Foreskin melanocyte (primary cell): ENCODE measurements at places on chromosomes 12 and 14.

DNA sequence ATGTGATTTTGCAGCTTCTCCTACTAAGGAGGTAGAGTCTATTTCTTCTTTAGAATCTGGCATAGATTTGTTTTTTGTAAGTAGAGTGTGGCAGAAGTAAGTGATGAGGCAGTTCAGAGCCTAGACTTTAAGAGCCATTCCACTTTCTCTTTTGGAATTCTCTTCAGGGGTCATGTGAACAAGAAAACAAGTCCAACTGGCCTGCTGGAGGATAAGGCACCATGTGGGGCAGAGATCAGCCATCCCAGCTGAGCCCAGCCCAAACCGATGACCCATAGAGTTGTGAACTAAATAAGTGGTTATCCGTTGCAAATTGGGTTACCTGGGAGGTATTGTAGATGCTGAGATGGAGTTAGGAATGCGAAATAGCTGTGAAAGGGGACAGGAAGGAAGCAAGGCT, 60.3 kb upstream of the TBPL2 start:
- no peak for DNase-seq

GRCh38 chr14:96711559-96712267, 85.5 kb upstream of the VRK1 start:
- DNase-seq: no peak

DNA sequence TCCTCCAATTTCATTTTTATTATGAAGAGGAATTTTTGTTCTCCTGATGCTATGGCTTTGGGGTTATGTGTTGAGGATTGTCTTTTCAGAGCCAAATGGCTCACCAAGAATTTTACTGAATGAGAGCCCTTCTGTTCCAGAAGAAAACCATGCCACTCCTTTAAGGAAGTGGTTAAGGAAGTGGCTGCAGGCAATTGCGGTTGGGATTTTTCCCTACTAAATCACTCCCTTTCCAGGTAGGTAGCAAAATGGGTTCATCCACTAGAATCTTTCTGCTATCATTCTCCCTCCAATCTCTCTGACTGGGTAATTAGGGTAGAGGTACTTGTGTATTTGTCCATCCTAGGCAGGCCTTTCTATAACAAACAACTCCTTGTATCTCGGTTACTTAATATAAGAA, 163.1 kb downstream of the TTC8 start:
- DNase-seq: peak; percentile 57

DNA sequence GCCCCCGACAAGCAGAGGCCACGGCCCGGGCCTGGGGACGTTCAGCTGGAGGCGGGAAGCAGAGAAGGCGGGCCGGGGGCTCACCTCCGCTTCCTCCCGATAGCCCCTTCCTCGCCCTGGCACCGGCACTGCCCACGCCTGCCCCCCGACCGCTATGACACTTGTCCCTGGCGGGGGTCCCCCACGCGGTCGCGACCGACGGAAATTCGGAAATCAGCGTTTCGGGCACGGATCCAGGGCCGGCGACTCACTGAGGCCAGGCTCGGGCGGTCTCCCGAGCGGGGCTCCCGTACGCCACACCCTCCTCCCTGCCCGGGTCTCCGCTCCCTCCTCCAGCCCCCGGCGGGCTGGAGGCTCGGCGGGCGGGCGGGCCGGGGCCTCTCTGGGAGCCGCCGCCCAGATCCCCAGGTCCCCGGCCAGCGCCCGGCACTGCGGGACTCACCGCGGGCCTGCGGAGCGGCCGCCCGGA, 581 bp downstream of the PITPNM2 start:
- no peak for DNase-seq

DNA sequence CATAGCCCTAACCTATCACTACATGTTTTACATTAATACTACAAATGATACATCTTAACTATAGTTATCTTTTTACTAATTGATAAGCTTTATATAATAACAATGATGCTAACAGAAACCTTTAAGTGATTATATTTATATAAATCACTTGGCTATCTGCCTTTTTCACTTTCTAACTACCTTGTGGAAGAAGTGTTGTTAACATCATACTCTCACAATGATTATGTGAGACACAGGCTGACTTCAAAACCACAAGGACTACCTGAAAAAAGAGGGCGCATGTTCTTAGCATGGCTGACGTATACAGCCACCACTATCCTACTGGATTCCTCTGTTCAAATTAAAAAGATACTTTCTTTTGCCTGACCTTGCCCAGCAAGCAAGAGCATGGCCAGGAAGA, 135.3 kb upstream of the SOX5 start:
- DNase-seq: no peak

DNA sequence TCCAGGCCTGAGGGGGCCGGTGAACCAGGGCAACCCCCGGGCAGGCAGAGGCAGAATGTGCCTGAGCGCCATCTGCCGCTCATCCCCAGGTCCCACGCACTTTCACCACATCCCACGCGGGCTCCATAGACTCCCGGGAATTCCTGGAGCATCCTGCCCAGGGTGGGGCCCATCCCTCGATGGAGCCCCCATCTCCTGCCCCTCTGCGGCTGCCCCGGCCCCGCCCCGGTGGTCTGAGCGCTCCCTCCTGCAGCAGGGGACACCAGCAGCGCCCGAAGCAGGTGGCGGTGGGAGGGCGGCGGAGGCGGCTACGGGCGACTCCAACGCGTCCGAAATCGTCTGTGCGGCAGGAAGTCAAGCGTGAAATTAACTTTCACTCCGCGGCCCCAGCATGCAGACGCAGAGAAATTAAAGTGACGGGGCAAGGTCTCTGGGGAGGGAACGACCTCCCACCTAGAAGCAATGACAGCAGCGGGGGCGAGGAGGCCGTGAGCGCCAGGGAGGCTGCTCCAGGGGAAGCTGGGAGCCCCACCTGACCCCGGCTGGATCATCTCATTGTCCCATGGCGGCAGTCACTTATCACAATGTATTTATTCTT, 122.2 kb downstream of the NCOR2 start:
- DNase-seq: no peak

GRCh38 chr14:86404425-86404824, 874.5 kb downstream of the FLRT2 start:
- no peak for DNase-seq

GRCh38 chr12:122946690-122947341, 19.4 kb downstream of the ABCB9 start:
- peak; percentile 100 for DNase-seq

DNA sequence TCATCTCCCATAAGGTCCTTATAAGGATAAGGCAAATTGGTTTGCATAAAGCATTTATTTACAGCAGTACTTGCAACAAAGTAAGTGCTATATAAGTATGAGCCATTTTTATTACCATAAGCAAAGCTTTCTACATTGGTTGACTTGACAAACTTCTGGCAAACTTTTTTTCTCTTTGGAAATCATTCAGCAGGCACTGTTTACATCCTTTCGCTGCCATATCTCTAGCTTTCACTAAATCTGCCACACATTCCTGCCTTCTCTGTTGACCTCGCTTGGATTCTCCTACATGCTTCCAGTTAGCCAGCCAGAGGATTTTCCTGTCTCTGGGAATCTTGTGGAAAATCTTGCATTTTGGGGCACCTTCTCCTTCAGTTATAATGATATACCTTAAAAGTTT, 21.8 kb upstream of the HDAC7 start:
- no peak for DNase-seq

GRCh38 chr12:120199595-120200306, 1.2 kb downstream of the RPLP0 start:
- no peak for DNase-seq

GRCh38 chr12:114815026-114815795, 131.2 kb upstream of the TBX3 start:
- DNase-seq: no peak

DNA sequence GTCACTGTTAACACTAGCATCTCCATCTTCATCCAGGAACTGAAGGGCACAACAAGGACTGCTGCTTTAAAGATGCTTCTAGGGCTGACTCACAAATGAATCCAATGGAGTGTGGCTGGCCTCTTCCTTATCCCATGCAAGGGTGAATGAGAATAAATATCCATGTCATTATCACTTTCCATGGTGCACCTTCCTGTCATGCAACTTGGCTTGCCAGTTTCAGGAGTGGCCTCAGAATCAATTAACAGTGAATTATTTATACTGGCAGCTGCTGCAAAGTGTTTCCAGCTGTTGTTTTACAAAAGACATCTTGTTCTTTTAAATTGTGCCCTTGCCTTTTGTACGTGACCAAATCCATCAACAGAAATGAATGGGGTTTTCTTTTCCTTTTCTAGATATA, 499.3 kb upstream of the TMEM132C start:
- no peak for DNase-seq

GRCh38 chr12:116064493-116064892, 213.0 kb downstream of the MED13L start:
- no peak for DNase-seq
